NCI-H1436 (cell line): ENCODE measurements at places on chromosomes 4 and X.

- peak; percentile 16 for DNase-seq
Measured at GRCh38 chrX:3811331-3812311, 98.2 kb upstream of the PRKX start.

DNA sequence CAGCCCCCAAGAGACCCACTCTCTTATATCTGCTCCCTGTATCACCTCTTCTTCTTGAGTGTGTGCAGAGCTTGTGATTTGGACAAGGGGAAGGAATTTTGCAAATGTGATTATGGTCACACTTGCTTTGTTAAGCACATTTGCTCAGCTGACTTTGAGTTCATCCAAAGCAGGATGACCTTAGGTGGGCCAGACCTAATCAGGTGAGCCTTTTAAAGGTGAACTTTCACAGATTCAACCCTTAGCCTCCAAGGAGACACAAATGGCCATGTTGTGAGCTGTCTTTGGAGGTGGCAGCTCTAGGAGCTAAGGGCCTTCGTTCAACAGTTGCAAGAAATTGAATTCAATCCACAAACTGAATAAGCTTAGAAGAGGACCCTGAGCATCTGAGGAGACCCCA is 147.8 kb downstream of the DEFB131A start:
- DNase-seq, result no peak

DNA sequence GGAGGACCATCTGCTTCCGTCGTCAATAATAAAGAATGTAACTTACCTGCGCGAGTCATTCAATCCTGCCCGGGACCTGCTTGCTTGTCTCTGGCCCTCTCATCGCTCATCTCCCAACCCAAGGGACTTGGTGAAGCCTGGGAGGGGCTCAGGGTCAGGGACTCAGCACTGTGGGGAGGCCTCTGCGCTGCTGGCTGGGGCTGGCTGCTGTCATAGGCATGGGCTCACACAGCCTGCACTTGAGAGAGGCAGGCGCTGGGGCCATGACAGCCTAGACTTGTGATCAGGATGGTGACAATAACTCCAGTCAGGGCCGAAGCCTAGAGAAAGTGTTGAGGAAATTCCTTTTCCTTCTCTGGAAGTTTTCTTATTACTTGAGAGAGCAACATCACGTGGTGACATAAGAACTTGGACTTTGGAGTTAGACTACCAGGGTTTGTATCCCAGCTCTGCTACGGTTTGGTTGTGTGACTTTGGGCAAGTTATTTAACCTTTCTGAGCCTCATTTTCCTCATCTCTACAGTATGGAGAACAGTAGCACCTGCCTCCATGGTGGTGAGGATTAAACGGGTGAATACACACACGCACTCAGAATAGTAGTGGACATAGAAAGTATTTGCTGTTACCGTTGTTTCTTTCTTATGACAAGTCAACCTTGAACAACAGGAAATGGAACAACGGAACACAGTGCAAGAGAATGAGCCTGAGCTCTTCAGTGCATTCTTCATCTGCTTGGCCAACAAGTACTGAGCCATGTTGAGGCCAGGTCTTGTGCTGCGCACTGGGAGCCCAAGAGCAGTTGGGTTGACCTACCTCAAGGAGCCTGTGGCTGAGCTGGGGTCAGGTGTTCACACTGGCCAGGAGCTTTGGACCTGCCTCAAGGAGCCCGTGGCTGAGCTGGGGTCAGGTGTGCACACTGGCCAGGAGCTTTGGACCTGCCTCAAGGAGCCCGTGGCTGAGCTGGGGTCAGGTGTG is 60.5 kb downstream of the TBC1D14 start:
- DNase-seq, result no peak

GRCh38 chrX:104435249-104435648 is 130.8 kb upstream of the IL1RAPL2 start:
- DNase-seq, result no peak

GRCh38 chr4:129213692-129214091 is 117.7 kb downstream of the C4orf33 start:
- no peak for DNase-seq

- DNase-seq, result no peak
Measured at GRCh38 chr4:126495163-126495752, 1137.5 kb upstream of the INTU start.

GRCh38 chr4:148330161-148330560 is 112.1 kb downstream of the NR3C2 start:
- no peak for DNase-seq

- no peak for DNase-seq
Measured at GRCh38 chr4:87165892-87166291, 54.5 kb downstream of the KLHL8 start.

- DNase-seq, result no peak
Measured at GRCh38 chr4:151422854-151423253, 13.9 kb downstream of the FHIP1A start.
